IgD-negative memory B cell (primary cell): ENCODE measurements at places on chromosomes 4 and X. TPM values are rescaled to one million over a fixed set of nuclear protein-coding genes. Genes with fewer than 3 reads are reported as not detected.

Gene ASMT
- 1.8 TPM for polyA plus RNA-seq

Gene CT45A2
- polyA plus RNA-seq = not detected

Gene HEPH
- polyA plus RNA-seq = not detected

Gene NEUROG2
- polyA plus RNA-seq = not detected

Gene TCEAL5
- polyA plus RNA-seq = not detected

Gene TAF7L
- not detected for polyA plus RNA-seq

Gene PNMA6A
- 0.14 TPM for polyA plus RNA-seq
